ENCODE measurements at places on chromosomes 2 and 18. TPM values are rescaled to one million over a fixed set of nuclear protein-coding genes. Genes with fewer than 3 reads are reported as not detected.

DNA sequence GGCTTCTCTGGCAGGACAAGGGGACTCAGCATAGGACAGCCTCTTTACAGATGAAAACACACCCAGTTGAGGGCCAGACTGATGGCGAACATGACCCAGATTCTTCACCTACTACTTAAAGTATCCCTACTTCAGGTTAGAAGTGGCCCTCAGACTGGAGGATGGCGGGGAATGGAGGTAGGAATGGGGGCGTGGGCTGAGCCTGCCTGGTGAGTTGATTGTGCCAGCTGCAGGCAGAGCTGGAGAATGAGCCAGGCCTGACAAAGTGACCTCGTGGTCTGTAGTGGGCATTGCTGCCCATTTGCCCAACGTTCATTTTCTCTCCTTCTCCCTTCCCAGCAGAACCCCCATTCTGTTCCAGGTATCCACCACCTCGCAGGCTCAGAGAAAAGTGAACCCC is 186.1 kb downstream of the KLHL29 start:
- DNase-seq, result no peak

- no peak for DNase-seq
Measured at GRCh38 chr2:152028182-152028862, 70.5 kb downstream of the CACNB4 start.

DNA sequence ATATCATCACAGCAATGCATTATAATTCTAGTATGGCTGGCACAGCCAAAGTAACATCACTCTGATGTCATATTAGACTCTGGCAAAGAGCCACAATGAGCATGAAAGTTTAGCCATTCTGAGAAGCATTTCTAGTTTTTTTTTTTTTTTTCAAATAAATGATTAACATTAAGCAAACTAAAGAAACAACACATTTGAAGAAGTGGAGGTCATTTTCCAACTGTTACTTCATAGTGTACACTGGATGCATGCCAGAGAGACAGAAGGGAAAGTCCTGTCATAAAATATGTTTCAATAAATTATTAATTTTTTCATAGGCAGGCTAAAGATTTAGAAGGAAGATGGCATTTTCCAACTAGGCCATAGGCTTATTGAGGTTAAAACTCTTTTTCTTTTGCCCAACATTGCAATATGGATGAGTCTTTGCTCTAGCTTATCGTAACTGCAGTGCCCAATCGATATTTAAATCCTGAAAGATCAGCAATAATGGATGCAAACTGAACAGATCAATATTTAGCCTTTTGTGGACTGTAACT is 1630.4 kb upstream of the ACVR2A start:
- no peak for DNase-seq

- no peak for DNase-seq
Measured at GRCh38 chr2:154813636-154814035, 115.1 kb downstream of the KCNJ3 start.

- DNase-seq, result no peak
Measured at GRCh38 chr2:80048296-80048695, 256.3 kb downstream of the LRRTM1 start.

Gene DSG2
- not detected for total RNA-seq

Gene AMMECR1L
- total RNA-seq, result 10.3 TPM

Gene CHN1
- 4.5 TPM for total RNA-seq

Gene RAB17
- not detected for total RNA-seq

All from CD8-positive, alpha-beta T cell (primary cell).